ENCODE measurements at places on chromosomes 4 and X.
A peak's percentile ranks its signal among the peaks of the same experiment; 100 is the strongest.

GRCh38 chrX:85516131-85516530, 136.7 kb upstream of the POF1B start:
- no peak for DNase-seq

DNA sequence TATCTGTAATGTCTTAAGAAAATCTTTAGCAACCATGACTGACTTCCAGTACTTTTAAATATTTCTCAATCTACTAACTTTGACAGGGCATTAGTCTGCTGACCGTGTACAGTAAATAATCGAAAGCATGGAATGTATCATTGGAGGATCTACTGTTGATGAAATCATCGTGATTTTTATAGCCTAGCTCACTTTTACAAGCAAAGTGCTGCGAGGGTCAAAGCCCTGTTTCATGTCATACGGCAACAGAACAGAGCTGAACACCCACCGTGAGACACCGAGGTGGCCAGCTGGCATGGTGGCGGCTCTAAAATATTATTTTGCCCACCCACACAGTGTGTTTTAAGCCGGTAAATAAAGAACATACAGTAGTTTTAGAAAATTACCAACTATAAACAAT, 679.3 kb downstream of the FAT4 start:
- no peak for DNase-seq

- DNase-seq: no peak
Observed at GRCh38 chrX:145910017-145910416, 92.4 kb downstream of the SLITRK2 start.

DNA sequence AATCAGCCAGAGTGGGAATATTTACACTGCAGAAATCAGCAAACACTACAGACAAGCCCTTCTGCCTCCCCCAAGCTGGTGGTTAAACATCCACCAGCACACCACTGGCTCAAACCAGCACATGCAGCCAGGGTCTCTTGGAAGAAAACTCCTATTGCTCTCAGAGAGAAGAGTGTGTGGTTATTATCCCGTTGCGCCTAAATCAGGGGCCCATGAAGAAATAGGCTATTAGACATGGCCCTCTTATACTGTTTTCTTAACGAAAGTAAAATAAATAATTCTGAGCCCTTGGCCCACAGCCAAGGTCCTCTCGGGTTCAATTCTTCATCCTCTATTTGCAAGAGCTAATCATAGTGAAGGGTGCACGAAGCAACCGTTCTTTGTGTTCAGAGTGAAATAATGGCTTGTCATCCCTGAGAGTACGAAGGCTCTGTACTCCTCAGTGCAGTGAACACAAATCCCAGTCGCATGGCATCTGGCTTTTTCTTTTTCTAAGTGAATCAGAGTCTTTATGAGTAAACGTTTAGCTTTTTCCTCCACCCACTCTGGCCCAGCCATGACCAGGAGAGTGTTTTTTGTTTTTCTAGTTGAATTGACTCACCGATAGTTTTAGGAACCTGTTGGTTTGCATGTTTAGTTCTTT, 33.4 kb upstream of the RBM47 start:
- no peak for DNase-seq

DNA sequence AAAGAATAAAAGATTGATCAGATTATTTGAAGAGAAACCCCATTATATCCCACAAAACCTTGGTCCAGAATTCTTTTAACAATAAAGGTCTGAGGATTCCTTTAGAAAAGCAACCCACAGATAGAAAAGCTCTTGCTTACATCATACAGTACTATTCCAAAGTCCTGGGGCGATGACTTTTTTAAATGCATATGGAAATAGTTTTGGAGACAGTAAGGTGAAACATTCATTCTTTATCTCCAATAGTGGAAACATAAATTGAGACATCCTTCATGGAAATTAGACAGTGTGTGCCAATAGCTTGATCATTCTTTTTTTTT, 85.7 kb upstream of the UCP1 start:
- no peak for DNase-seq

GRCh38 chr4:88605736-88606135, 13.5 kb downstream of the HERC3 start:
- DNase-seq: no peak

DNA sequence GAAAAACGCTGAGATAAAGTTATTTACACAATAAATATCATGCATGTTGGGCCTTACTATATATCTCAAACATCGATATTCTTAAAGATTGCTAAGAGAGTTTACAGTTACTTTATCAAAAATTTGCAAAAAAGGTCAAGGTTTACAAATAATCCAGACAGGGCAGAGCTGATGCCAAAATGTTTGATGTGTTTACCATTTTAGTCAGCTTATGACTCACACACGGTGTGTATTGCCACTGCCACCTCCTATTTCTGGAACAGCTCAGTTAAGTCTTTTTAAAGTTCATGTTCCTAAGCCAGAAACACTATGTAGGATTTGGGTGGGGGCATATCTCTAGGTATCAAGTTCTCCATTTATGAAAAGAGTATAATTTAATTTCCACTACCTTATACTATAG, 580.6 kb downstream of the INPP4B start:
- DNase-seq: no peak

DNA sequence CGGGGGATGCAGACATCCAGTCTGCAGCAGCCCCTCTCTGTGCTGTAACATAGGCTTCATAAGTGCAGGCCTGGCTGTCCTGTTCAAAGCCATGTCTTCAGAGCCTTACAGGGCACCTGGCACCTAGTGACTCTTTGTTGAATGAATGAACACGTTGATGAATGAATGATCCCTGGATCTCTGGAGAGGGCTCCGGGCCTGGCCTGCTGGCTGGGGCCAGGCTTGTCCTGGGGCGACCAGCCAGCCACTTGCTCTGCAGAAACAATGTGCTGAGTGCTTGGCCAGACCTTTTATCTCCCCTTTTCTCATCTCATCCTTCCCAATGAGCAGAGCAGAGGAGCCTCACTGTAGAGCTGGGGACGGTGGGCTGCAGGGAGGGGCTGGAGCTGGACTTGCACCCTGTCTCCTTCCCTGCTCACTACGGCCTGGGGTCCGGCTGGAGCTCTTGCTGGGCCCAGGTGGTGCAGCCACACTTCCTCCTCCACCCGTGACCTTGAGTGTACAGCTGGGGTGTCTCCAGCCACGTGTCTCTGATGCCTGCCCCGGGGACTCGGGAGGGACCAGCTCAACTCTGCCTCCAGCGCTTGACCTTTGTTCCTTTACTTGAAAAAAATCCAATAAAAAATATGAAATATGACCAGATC, 77.9 kb downstream of the PSAPL1 start:
- no peak for DNase-seq

GRCh38 chr4:122584519-122584918, 36.3 kb downstream of the IL21 start:
- DNase-seq: no peak

- peak; percentile 95 for DNase-seq
Observed at GRCh38 chr4:337143-337931, at the start of gene ZNF141. Gene ZNF141, plus strand, starts transcription at chr4:337814. Its CDS starts 170 bp downstream, at chr4:337984.

GRCh38 chrX:43850629-43851028, 31.6 kb downstream of the MAOB start:
- no peak for DNase-seq

GRCh38 chr4:185002784-185003183, 15.5 kb upstream of the HELT start:
- DNase-seq: no peak

GRCh38 chrX:18286322-18286831, 65.7 kb upstream of the BEND2 start:
- DNase-seq: no peak

DNA sequence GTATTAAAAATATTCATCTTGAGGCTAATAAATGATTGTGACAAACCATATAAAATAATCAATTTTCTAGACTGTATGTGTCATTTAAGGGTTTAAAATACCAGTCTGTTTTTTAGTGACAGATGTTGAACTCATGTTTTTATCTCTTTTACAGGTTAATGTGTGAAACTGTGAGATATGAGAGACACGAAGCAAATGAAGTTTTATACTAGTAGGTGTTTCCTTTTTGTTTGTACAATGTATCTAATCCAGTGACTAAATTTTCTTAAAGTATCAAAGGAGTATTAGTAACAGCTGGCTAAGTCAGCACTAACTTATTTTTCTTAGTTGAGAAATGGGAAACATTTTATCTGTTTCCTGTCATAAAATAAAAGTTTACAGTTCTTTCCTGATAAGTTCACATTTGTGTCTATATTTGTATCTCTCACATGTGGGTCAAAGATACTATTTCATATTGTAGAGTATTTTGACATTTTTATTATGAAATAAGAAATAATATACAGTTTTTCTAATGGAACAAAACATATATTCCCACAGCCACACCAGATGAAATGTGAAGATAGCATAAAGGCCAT, 90.3 kb downstream of the RAPGEF2 start:
- DNase-seq: no peak

- no peak for DNase-seq
Observed at GRCh38 chrX:39502486-39502885, 595.3 kb downstream of the BCOR start.

- no peak for DNase-seq
Observed at GRCh38 chrX:1389181-1389992, 2.5 kb downstream of the SLC25A6 start.

- DNase-seq: no peak
Observed at GRCh38 chr4:165359506-165359905, 19.3 kb upstream of the CPE start.

GRCh38 chr4:65670331-65671031, at the start of gene EPHA5:
Gene EPHA5, minus strand, starts transcription at chr4:65670489. Its CDS starts 747 bp downstream, at chr4:65669742.
- peak; percentile 80 for DNase-seq

GRCh38 chrX:131565909-131566308, 22.0 kb downstream of the OR13H1 start:
- DNase-seq: no peak

- DNase-seq: no peak
Observed at GRCh38 chrX:25043192-25043591, 27.4 kb upstream of the ARX start.

DNA sequence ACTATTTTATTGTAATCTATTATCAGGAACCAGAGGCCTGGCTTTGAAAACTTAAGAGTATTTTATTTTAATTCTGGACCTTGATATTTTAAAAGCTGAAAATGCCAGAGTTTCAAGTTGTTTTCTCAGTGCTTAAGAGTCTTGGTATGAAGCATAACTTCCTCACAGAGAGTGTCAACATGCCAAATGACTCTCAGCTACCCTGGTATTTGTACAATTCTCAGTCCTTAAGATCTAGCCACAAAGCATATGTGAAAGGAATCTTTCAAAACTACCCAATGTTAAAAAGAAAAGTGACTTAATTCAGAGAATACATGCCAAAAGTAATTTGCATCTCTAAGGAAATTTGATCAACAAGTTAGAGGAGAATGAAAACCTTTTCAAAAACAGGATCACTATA, 171.9 kb downstream of the DKK2 start:
- DNase-seq: no peak

- DNase-seq: no peak
Observed at GRCh38 chrX:78387364-78387763, 60.0 kb upstream of the CYSLTR1 start.

GRCh38 chr4:74367656-74368290, 2.8 kb downstream of the EREG start:
- no peak for DNase-seq

- no peak for DNase-seq
Observed at GRCh38 chr4:113016377-113016776, 33.1 kb upstream of the ANK2 start.

DNA sequence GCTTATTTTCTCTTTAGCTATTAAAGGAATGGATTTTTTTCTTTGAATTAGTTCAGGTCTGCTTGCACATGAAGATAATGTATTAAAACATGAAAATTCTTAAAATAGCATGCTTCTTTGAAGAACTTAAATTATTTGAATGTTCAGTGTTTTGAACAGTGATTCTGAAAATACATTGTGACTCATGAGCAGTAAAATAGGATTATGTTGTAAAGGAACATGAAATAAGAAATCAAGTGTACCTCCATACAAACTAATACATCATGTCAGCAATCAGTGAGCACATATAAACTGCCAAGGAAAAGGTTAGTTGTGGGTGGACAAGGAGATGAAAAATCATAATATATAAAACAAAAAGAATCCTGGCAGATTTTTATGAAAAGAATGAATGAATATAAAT, 66.1 kb downstream of the SNX25 start:
- no peak for DNase-seq

- DNase-seq: no peak
Observed at GRCh38 chr4:73139245-73139644, 69.7 kb upstream of the COX18 start.

- no peak for DNase-seq
Observed at GRCh38 chr4:27270435-27270834, 409.8 kb downstream of the STIM2 start.

DNA sequence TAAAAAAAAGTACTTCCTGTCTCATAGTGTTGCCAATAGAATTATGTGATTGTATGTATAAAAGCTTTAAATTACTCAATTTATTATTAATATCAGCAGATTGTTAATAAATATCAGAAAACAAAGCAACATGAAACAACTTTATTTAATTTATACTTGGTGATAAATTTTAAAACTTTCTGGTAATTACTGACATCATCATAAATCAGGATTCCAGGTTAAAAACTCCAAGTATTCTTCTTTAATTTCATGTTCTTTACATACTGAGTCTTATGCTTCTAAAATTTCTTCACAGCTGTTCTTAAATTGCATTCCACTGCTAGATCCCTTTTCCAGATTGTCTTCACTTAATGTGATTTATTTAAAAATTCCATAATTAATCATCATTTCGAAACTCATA, 1224.5 kb downstream of the PCDH18 start:
- DNase-seq: no peak
